Mucosa of gallbladder (tissue), 1 donor: ENCODE measurements at places on chromosomes 11 and 22. TPM values are rescaled to one million over a fixed set of nuclear protein-coding genes. Genes with fewer than 3 reads are reported as not detected.

The AQP11 gene
- total RNA-seq, result 5.5 TPM

DNA sequence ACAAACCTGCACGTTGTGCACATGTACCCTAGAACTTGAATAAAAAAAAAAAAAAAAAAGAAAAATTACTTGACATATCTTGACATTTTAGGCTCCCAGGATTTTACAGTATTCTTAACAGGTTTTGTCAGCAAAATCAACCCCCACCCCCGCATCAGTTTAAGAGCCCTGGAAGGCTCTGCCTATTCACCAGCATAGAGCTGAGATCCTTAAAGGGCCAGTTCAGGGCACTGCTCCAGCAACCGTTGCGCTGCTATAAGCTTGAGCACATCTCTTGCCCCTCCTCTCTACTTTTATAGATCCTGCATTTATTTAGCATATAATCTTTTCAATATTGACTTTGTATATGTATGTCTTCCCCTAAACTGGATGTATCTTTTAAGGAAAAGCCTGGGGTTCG lies 697 bp upstream of the PAFAH1B2 start:
- peak; percentile 38 for DNase-seq

The NCAM1 gene
- 20.3 TPM for total RNA-seq

GRCh38 chr11:30218278-30218677 lies 12.5 kb upstream of the FSHB start:
- DNase-seq, result no peak

The TLCD5 gene
- total RNA-seq, result 9.8 TPM

DNA sequence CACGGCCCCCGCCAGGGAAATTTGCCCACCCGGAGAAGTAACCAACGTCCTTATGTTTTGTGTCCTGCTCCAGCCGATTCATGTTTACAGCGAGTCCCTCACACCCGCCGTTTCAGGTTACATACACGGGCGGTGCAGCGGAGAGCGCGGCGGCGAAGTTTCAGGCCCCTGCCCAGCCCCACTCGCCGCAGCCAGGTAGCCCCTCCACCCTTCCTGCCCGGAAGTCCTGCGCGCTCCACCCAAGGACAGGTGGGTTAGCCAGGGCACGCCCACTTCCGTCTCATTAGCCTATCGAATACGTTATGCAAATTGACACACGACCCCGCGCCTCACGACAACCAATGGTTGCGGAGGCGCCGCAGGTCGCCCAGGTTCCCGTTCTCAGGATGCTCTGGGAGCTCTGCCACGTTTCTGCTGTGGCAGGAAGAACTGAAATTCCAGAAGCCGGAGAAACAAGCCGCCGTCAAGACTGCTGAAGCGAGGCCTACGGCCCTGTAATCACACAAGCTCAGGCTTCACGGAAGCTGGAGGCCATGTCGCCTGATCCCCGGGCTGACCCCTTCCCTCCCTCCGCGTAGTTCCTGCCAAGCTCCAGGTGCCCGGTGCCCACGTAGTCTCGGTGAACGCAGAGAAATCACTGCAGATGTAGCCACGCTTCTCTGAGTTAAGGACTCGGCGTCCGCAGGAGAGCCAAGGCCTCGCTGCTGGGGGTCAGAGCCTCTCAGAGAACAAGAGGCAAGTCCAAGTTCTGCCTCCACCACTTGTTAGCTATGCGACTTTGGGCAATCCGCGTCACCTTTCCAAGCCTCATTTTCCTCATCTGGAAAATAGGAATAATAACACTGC lies 22.4 kb upstream of the MYH9 start:
- peak; percentile 94 for DNase-seq

DNA sequence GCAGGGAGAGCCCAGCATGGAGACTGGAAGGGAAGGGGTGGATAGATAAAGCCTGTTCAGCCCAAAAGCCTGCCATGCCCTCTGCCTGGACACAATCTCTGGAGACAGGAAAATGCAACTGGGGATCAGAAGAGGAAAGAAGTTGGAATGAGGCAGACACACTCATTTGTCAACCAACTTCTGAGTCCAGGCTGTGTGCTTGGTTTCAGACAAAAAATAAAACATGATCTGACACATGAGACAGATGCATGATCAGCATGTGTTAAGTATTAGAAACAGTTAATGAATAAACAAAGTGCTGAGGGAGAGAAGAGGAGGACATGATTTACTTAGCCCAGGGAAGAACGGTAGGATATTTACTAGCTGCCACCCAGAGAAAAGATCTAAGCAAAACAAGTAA lies 839 bp downstream of the LRRN4CL start:
- DNase-seq, result no peak

GRCh38 chr11:119742263-119742861 lies 13.4 kb upstream of the NECTIN1 start:
- DNase-seq, result no peak

- DNase-seq, result no peak
These were observed 15.9 kb downstream of the KCNQ1 start for GRCh38 chr11:2460540-2461252.

- DNase-seq, result no peak
These were observed 7.0 kb upstream of the TM7SF2 start for GRCh38 chr11:65104628-65105027.

- no peak for DNase-seq
These were observed 610.7 kb downstream of the OPCML start for GRCh38 chr11:132921597-132921996.

DNA sequence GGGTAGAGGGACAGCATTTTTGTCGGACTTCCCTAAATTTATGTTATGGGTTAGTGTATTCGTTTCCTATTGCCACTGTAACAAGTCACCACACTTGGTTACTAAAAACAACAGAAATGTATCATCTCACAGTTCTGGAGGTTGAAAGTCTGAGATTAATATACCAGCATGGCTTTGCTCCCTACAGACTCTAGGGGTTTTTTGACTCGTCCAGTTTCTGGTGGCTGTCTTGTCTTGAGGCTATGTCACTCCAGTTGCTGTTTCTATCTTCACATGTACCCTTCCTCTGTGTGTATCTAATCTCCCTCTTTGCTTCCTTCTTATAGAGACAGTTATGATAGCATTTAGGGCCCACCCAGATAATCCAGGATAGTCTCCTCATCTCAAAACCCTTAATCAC lies 9.1 kb upstream of the CCDC179 start:
- no peak for DNase-seq

The CSNK2A3 gene
- total RNA-seq, result 1.6 TPM

The TRIM49 gene
- total RNA-seq, result not detected

The KLHL35 gene
- 1.4 TPM for total RNA-seq

GRCh38 chr11:118224511-118225188 lies at the start of gene JAML:
JAML (minus strand) TSS chr11:118225011; CDS start chr11:118214866, 10,145 bp downstream.
- no peak for DNase-seq

The MMP12 gene
- total RNA-seq, result 1.7 TPM

GRCh38 chr11:36471577-36471976 lies 38.5 kb downstream of the TRAF6 start:
- DNase-seq, result no peak

DNA sequence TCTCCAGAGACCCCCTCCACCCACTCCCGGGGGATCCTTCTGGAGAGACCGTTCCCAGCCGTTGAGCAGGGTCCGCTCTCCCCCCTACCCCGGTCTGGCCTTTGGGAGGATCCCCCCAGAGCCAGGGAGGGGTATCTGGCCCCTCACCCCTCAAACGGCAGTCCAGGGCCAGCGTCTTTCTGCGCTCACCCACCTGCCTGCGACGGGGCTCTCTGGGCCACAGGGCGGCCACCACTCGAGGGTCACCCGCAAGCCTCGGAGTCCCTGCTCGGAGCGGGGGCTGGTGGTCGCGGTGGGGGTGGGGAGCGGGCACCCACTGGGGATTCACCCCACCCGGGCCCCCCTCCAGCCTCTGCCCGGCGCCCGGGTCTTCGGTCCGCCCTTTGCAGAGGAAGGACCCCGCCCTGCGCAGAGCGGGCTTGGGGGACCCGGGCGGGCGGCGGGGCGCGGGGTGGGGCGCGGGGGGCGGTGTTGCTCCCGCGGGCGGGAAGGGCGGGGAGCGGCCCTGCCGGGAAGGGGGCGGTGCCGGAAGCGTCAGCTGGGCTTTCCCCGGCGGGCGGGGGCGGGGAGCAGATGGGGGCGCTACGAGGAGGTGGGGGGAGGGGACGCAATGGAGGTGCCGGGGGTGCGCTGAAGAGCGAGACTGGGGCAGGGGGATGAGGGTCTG lies 16.6 kb downstream of the CRELD2 start:
- peak; percentile 61 for DNase-seq

The TRAPPC4 gene
- 82.6 TPM for total RNA-seq

DNA sequence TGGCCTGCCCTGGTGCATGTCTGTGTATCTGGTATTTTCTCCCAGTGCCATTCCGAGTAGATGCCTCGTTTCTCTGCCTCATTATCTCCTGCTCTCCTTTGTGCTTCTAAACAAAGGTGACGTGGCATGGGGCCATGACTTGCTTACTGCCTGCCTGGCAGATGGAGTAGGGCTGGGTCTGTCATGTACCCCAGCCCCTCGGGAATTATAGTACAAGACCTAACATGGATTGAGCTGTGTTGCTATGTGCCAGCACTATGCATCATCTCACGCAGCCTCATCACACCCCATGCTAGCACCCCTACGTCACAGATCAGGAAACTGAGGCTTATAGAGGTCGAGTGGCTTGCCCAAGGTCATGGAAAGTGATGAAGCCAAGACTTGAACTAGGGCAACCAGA lies 88.1 kb downstream of the GALNT18 start:
- no peak for DNase-seq

The NAALAD2 gene
- total RNA-seq, result 0.95 TPM

DNA sequence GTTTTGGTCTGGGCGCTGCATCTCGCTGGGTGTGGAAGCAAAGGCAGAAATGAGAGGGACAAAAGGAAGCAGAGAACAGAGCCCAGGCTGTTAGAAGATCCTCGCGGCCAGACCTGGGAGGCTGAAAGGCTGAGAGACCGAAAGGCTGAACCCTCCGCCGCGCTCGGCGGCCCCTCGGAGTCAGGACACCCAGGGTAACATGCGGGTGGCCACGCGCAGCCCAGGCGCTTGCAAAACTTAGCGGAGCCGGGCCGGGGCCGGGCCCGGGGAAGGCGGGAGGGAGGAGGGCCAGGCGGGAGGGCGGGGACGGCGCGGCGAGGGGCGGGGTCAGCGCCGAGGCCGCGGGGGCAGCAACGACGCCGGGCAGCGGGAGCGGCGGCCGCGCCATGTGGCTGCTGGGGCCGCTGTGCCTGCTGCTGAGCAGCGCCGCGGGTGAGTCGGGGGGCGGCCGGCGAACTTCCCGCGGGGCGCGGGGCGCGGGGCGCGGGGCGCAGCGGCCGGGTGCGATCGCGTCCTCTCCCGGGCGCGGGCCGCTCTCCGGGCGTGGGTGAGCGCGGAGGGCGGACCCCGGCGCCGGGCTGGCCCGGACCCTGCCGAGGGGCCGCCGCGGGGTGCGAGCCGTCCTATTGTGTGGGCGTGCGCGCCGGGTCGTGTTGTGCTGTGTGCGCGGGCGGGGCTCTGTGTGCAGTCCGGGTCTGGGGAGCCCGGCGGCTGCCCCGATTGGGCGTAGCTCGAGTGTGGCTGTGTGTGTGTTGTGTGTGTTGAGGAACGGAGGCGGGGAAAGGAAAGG lies at the start of gene LDLRAD3:
TSS of gene LDLRAD3 (plus strand) at position 350 of the 790 bp plus-strand sequence. CDS start at position 387, 37 bp downstream.
- peak; percentile 66 for DNase-seq

The NRGN gene
- 6.1 TPM for total RNA-seq
